ENCODE measurements at places on chromosomes 3 and 15. TPM values are rescaled to one million over a fixed set of nuclear protein-coding genes. Genes with fewer than 3 reads are reported as not detected.
A peak's percentile ranks its signal among the peaks of the same experiment; 100 is the strongest.

GRCh38 chr15:52558196-52558595 lies 10.6 kb downstream of the ARPP19 start:
- DNase-seq, result no peak

DNA sequence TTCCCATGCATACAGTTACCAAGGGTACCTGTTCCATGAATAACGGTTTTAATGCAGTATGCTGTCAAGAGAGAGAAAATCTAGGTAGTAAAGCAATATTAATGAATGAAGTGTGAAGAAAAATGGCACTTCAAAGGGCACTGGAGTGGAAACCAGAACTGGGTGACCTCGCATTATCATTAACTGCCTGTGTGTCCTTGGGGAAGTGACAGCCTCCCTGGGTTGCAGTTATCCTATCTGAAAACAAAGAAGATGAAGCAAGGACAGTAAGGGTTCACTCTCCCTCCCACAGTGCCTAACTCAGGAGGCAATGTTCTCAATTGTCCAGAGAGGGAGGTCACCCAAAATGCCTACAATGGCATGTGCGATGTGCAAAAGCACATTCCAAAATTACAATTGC lies 15.1 kb downstream of the MTHFS start:
- no peak for DNase-seq

Gene CDHR4
- total RNA-seq, result not detected

Gene CSPG4
- 2.9 TPM for total RNA-seq

DNA sequence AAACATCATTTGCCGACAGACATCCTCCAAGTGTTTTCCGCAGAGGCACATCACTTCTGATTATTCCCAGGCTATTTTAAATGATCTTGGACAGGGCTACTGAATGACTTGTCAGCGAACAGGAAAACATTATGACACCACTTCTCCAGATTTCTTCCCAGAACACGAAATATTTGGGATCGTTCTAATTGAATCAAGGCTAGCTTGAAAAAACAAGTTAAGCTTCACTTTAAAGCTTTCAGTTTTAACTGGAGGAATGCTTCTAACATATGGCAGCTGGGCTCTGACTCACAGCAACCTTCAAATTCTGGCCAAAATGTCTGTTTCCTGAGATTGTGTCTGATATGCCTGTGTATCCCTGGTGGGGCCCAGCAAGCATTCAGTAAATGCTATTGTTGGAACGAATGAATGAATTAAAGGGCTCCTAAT lies 127.0 kb upstream of the ICE2 start:
- no peak for DNase-seq

DNA sequence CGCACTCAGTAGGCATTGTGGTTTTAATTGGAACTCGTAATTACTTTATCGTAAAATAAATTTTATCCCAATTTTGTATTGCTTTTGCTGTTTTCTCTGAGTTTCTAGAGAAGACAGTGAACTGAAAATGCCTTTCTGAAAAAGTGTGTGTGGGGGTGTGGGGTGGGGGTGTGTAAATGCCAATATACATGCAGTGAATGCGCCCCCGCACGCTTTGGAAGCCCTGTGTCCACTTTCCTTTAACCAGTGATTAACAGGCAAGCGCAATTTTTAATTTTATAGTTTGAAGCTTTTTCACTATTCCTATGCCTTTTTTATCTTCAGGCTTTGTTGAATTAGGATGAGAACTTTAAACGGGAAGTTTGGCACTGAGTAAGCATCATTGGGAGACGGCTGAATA lies 47.4 kb upstream of the GMNC start:
- DNase-seq, result no peak

GRCh38 chr15:52486003-52486996 lies 42.4 kb downstream of the MYO5A start:
- DNase-seq, result no peak

Gene LTF
- total RNA-seq, result not detected

Gene FSTL1
- total RNA-seq, result 178 TPM

DNA sequence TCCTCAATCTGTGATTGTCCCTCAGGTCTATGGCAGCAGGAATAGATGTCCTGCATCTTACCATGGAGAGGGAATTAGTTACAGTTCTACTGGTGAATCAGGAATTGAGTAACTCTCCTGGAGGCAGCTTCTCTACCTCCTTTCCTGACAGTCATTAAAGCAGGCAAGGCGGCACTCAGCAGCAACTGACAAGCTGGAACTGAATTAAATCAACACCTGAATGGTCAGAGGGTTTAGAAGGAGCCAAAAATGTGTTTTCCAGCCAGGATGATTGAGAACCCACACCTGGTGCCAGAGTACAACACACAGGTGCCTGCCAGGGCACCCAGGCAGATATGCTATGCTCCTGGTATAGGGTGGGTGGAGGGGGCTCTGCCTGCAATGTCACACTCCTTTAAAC lies 43.1 kb upstream of the TIPARP start:
- DNase-seq, result peak; percentile 20

DNA sequence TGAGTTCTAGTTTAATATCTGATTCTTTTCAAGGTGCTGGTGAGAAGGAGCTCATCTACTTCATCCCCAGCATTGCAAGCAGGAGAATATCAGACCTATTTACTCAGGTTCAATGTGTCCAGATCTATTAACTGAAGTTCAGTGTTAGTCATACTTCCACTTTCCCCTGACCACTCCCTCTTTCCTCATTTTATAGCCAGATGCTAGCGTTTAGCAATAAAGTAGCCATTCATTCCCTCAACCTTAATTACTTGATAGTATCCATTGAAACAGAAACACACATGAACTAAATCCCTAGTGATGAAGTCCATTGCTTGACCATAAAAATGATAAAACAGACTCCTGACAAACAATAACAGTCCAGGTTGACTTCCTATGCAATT lies 60.0 kb downstream of the RPL22L1 start:
- peak; percentile 84 for DNase-seq

DNA sequence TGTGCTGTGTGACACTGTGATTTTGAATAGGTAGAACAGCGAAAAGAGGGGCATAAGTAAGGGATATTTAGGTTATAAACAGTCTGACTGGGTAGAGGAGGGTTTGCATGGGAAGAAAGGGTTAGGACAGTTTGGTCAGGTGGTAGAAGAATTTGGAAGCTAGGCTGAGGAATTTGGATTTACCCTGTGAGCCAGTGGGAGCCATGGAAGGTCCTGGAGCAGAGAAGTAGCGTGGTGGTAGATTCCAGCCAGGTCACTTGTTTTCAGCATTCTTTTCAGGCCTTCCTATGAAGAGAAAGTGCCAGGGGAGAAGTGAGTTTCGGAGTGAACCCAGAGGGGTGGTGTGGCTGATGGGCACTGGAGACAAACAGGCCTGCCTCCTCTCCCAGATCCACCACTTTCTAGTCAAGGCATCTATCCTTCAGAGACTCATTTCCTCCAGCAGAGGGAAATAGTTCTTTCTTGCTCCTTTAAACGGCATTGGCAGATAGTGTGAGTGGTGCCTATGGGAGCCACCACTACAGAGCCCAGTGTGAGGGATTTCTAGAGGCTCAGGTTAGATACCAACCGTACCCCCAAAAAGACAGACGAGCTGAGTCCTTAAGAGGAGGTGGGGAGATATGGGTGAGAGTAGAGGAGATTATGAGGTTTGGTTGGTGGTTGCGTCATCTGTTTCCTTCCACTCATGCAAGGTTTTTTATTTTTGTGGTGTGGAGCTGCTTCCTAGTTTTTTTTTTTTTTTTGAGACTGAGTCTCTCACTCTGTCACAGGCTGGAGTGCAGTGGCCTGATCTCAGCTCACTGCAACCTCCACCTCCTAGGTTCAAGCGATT lies 21.2 kb downstream of the PXK start:
- DNase-seq, result no peak

GRCh38 chr3:186950402-186951093 lies 20.2 kb downstream of the ST6GAL1 start:
- no peak for DNase-seq

GRCh38 chr3:192408007-192408646 lies 319.2 kb downstream of the FGF12 start:
- DNase-seq, result no peak

Gene GPR176
- total RNA-seq, result 27.8 TPM

- DNase-seq, result peak; percentile 14
Observed at GRCh38 chr15:62894322-62895085, 148.0 kb upstream of the TPM1 start.

GRCh38 chr3:151130428-151130827 lies 45.0 kb downstream of the MED12L start:
- no peak for DNase-seq

DNA sequence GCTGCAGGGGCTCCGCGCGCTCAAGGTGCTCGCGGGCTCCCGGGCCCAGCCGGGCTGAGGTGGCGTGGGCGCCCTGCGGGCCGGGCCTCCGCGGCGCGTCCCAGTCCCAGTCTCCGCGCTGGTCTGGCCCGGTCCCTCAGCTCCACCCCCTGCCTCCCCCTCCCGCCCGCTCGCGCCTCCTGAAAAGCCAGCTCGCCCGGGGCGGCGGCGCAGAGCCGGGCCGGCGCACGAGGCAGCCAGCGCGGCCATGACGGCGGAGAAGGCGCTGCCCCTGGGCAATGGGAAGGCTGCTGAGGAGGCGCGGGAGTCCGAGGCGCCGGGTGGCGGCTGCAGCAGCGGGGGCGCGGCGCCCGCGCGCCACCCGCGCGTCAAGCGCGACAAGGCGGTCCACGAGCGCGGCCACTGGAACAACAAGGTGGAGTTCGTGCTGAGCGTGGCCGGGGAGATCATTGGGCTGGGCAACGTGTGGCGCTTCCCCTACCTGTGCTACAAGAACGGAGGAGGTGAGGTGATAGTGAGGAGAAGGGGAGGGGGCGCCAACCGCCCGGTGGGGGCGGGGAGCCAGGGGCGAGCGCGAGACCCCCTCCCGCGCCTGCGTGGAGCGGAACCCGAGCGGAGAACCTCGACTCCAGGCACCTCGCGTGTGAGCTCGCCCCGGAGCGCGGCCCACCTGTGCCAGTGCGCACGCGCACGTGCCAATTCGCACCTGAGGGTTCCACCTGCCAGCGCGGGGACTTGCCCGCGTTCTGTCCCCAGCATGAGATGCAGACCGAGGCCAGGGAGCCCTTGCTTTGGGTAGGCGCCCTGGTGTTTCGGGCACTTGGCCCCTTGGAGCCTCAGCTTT lies at the start of gene SLC6A11:
Gene SLC6A11, plus strand, starts transcription at position 210 of the 844 bp plus-strand sequence. Its CDS starts 38 bp downstream, at position 248.
- peak; percentile 72 for DNase-seq

GRCh38 chr3:89165636-89166263 lies 58.3 kb downstream of the EPHA3 start:
- DNase-seq, result no peak

- DNase-seq, result no peak
Observed at GRCh38 chr15:58260205-58260724, 122.1 kb downstream of the AQP9 start.

All from PC-3 (cell line).